ENCODE measurements at places on chromosomes 16 and 17.

GRCh38 chr17:48067245-48067644 is 19.1 kb downstream of the NFE2L1 start:
- DNase-seq, result no peak

DNA sequence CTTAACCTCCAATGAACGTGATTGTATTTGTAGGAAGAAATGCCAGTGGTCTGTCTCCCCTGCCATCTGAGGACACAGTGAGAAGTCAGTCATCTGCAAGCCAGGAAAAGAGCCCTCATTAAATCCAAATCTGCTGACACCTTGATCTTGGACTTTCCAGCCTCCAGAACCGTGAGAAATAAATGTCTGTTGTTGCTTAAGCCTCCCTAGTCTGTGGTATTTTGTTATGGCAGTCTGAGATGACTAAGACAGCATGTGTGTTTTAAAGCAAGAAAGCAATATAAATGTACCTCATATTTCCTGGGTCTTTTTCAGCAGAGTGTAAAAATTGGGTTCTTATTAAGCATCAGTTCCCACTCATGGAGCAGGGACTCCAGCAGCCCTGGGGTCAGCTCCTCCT is 177.9 kb upstream of the NLRP1 start:
- no peak for DNase-seq

GRCh38 chr17:57602896-57603295 is 142.2 kb downstream of the CCDC182 start:
- DNase-seq, result no peak

- no peak for DNase-seq
These were observed 69.6 kb downstream of the SEC14L1 start for GRCh38 chr17:77210331-77210730.

DNA sequence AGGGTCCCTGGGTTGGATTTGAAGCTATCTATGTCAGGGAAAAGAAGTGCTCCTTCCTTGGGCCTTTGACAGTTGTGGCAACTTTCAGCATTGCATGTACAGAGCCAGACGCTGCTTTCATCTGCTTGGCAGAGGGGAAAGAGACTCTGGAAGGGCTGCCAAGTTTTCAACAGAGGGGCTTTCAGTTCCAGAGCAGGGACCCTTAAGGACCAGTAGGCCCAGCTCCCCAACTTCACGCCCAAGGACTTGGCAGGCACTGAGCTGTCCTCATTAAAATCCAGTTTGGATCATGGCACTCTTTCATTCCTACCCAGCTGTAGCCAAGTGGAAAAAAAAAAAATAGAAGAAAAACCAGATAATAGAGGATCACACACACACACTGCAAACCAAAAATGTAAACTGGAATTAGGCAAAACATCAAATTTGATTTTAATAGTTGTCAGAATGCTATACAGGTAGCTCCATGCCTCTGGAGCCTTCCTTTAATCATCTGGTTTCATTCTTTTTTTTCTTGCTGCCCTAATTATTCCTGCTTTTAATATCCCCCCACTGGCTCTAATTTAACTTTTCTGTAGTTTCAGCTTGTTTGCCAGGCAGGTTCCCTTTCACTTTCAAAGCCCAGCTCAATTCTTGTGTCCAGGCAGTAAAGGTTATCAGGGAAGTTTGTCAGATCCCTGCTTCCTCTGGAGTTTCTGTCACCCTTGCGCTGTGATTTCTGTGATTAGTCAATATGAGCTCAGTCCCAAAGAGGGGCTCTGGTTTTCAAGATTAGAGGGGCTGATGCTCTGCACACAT is 702.6 kb upstream of the CDH8 start:
- DNase-seq, result no peak

GRCh38 chr17:58121925-58122324 is 26.3 kb upstream of the OR4D1 start:
- peak; percentile 60 for DNase-seq
